ENCODE measurements at places on chromosomes 12 and 14.
A peak's percentile ranks its signal among the peaks of the same experiment; 100 is the strongest.

GRCh38 chr12:3658327-3659163, 94.4 kb downstream of the CRACR2A start:
- peak; percentile 57 for DNase-seq

DNA sequence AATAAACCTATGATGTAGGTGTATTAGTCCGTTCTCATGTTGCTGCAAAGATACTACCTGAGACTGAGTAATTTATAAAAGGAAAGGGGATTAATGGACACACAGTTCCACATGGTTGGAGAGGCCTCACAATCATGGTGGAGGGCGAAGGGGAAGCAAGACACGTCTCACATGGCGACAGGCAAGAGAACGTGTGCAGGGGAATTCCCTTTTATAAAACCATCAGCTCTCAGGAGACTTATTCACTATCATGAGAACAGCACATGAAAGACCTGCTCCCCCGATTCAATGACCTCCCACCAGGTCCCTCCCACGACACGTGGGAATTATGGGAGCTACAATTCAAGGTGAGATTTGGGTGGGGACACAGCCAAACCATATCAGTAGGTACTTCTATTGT, 58.7 kb upstream of the DICER1 start:
- no peak for DNase-seq

GRCh38 chr12:117119592-117120198, 20.5 kb upstream of the TESC start:
- DNase-seq, result peak; percentile 38

DNA sequence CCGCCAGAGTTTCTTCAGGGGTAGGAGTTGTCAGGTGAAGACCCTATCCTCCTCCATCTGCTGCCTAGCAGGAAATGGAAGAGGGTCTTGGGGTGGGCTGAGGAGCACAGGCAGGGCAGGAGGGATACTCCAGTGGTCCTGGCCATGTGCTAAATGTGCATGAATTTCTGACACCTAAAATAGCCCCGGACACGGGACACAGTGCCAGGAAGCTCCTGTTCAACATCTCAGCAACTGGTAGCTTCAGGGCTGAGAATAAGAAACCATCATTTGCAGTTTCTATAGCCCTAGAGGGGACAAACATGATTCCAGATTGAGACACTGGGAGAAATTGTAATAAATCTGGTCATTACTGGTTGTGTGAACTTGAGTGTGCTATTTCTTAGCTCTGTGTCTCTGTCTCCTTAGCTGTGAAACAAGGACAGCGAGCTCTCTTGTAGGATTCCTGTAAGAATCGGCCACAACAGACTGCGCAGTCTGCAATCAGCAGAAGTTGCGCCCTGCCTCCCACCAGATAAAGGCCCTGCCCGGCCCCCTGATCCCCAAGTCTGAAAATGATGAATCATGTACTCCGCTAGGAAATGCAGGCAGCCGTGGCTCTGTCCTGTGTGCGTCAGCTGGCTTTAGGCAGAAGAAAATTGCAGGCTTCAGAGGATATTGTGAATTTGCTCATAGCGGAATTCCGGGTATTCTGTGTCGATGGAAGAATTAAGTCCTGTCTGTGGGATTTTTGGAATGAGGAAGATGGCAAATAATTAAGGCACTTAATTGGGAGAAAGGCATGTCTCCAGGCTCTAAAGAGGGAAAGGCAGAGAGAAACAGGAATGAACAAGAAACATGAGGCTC, 35.2 kb upstream of the MEG3 start:
- no peak for DNase-seq

DNA sequence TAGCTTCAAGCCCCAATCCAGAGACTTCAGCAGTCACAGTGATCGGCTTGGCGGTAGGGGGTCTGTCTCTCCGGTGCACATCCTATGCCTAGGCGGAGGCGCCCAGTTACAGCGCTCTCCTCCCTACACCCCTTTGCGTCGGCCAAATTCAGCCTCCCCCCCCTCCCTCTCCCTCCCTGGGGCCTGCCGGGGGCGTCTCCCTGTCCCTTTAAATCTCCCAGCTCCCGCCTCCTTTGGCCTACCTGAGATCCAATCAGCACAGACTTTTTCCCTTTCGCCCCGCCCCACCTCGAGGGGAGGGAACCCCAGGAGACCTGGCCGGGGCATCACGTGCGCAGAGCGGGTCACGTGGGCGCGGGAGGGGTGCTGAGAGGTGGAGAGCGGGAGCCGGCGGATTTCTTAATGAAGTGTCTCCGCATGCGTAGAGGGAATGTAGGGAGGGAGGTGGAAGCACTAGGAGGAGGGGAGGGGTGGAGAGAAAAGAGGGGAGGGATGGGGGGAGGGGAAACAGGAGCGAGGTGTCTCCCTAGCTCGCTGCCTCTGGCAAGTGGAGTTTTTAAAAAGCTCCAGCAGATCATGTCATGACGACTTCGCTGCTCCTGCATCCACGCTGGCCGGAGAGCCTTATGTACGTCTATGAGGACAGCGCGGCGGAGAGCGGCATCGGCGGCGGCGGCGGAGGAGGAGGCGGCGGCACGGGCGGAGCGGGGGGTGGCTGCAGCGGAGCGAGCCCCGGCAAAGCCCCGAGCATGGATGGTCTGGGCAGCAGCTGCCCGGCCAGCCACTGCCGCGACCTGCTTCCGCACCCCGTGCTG, at the start of gene HOXC13:
Gene HOXC13 (plus strand): TSS at position 506 of the 815 bp plus-strand sequence. CDS start 76 bp downstream, at position 582.
- peak; percentile 38 for DNase-seq

GRCh38 chr12:132384916-132385774, 55.8 kb upstream of the GALNT9 start:
- no peak for DNase-seq

GRCh38 chr12:57815177-57816000, 3.1 kb downstream of the AVIL start:
- DNase-seq, result no peak

DNA sequence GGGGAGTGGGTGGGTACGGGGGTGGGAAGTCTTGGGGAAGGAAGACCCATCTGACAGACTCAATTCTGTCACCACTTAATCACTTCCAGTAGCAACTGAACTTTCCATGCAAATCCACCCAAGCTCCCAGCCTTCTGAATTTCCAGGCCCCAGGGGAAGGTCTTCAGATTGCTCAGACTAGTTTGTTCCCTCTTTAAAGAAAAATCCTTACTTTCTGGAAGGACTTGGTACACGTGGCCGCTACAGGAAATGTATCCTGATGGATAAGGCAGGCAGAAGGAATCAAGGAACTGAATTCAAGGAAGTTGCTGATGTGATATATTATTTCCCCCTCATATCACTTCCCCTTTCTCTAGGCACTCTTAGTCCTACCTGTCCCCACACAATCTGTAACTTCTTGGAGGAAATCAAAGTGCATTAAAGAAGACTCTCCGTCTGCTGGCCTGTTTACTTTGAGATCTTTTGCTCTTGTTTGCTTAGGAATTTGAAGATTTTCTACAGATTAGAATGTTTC, 6.4 kb downstream of the NFKBIA start:
- no peak for DNase-seq

DNA sequence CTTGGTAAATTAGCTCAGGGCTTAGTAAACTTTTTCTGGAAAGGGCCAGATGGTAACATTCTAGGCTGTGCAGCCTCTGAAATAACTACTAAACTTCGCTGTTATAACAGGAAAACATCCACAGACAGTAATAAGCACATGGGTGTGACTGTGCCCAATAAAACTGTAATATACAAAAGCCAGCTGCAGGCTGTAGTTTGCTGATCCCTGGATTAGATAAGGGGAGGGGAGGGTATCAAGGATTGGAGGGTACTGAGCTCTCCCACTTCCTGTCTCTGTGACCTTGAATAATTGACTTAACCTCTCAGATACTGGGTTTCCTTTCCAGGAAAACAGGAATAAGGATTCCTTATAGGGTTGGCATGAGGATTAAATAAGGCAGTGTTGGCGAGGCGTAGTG, 81.2 kb downstream of the CCDC60 start:
- peak; percentile 25 for DNase-seq

DNA sequence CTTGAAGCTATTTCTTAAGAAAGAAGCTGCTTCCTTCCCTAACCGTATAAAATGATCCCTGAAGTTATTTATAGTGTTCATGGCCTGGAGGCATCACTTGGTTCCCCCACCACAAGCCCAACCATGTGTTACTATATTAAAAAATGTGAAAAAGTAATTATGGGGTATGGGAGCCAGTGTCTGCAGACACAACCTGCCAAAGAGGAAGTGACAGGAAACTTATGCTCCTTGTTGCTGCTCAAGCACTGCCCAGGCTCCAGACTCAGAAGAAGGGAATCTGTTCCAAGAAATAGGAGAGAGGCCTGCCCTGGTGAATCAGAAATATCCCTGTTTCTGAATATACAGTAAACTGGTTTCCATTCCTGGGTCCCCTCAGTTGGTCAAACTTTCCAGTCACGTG, 217.2 kb upstream of the BMP4 start:
- DNase-seq, result no peak

DNA sequence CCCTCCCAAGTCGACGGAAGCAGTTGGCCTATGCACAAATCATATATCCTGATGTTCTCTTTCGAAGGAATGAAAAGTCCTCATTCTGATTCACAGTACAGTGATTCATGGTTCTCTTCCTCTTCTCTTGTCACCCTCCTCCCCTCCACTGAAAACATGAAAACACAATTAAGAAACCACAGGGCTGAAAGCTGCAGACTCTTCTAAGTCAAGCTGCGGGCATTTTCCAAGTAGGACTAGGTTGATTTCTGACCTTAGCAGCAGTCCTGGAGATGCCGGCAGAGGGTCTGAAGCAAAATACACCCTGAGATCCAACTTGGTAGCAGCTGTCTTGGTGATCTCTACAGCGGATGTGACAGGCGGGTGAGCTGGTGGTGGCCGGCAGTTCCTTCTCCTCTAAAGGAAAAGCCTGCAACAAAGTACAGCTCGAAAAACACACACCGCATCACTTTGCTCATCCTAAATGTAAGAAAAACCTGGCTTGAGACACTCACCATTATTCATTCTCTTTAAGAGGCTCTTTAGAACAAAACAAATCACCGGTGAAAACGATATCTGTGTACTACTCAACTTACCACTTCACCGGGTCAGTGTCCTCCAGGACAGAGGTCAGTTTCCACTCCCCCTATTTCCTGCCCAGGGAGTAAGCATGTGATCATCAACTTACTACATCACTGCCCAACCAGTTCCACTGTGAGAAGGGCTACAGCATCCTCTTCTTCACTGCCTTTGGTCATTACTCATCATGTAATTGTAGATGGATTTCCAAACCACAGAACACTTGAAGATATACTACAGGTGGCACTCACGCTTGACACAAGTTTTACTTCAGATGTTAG, 6.0 kb downstream of the TMCC3 start:
- DNase-seq, result no peak

DNA sequence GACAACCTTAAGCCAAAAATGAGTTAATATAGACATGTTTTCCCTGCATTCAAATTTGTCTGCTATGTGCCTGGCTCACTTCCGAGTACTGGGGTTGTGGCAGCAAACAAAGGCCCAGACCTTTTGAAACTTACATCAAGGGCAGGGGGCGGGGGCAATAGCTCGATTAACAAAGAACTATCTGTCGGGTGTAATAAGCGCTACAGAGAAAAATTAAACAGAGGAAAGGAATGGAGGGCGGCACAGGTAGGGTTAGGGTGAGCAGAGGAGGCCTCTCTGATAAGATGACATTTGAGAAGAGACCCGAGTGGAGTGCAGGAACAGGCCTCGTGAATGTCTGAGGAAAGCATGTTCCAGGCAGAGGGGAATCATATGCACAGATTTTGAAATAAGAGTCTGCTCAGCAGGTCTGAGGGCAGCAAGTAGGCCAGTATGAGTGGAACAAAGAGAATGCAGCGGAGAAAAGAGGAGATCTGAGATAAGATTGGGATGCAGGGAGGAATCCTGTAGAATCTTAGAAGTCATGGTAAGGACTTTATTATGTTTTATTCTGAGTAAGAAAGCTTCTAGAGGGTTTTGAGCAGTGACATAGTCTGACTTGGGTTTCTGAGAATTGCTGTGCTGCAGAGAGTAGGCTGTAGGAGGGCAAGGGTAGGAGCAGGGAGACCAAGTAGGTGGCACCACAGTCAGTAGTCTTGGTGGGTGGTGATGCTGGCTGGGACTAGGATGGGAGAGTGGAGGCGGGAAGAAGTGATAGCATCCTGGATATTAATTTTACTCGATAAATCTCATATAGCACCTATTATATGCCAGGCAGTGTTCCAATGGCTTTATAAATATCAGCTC, 52.6 kb downstream of the BICDL1 start:
- no peak for DNase-seq

DNA sequence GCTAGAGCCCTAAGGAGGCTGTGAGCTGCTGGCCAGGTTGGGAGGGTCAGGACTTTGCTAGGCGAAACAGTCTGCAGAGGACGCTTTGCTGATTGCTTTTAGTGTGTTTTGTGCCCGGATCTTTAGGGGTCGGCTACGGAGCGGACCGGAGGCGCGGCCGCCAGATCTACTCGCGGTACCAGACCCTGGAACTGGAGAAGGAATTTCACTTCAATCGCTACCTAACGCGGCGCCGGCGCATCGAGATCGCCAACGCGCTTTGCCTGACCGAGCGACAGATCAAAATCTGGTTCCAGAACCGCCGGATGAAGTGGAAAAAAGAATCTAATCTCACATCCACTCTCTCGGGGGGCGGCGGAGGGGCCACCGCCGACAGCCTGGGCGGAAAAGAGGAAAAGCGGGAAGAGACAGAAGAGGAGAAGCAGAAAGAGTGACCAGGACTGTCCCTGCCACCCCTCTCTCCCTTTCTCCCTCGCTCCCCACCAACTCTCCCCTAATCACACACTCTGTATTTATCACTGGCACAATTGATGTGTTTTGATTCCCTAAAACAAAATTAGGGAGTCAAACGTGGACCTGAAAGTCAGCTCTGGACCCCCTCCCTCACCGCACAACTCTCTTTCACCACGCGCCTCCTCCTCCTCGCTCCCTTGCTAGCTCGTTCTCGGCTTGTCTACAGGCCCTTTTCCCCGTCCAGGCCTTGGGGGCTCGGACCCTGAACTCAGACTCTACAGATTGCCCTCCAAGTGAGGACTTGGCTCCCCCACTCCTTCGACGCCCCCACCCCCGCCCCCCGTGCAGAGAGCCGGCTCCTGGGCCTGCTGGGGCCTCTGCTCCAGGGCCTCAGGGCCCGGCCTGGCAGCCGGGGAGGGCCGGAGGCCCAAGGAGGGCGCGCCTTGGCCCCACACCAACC, 1.5 kb downstream of the HOXC6 start:
- no peak for DNase-seq

- DNase-seq, result peak; percentile 51
Observed at GRCh38 chr14:21711360-21711961, 37.8 kb upstream of the OR4E1 start.

DNA sequence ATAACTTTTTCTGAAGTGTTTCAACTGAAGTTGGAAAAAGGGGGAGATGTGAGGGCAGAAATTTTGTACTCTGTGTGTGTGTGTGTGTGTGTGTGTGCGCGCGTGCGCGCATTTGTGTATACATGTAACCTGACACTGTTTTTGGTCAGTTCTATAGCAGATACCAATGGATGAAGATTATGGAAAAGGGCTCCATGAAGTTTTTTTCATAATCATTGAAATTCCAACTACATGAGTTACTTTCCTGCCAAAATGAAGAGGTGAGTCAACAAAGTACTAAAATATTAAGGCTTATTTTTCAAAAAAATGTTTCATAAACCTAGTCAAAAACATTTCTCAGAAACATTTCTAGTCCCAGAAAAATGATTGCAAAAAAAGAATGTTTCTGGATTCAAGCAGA, 25.7 kb upstream of the CERS5 start:
- DNase-seq, result no peak
